ENCODE measurements at places on chromosomes 3 and 15. TPM values are rescaled to one million over a fixed set of nuclear protein-coding genes. Genes with fewer than 3 reads are reported as not detected.
A peak's percentile ranks its signal among the peaks of the same experiment; 100 is the strongest.

DNA sequence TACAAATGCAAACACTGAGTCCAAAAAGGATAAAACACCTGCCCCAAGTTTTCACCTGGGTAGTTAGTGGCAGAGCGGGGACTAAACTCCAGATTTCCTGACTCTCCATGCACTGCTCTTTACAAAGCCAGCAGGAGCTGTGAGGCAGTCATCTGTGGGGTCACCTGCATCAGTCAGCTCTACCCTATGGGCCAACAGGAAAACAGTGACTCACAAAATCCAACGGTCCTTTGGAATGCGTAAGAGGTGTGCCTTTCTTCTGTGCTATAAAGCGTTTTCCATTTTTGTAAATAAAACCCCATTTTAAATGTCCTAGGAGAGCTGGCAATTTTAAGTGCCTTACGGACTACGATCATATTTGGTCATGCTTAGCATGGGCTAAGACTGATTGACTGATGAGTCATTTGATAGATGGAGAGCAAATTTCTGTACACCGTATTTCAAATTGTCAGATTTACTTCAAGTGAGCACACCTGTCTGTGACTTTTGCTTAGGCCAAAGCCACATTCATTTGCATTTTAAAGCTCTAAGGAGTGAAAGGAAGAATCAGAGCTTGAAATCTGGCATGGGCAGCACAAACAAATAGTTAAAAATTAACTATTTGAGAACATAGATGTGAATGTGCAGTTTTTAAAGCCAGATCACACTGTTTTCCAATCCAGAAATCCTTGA lies 4.4 kb upstream of the COL8A1 start:
- DNase-seq: no peak

GRCh38 chr15:60548101-60548500 lies 69.2 kb upstream of the ICE2 start:
- peak; percentile 13 for DNase-seq

DNA sequence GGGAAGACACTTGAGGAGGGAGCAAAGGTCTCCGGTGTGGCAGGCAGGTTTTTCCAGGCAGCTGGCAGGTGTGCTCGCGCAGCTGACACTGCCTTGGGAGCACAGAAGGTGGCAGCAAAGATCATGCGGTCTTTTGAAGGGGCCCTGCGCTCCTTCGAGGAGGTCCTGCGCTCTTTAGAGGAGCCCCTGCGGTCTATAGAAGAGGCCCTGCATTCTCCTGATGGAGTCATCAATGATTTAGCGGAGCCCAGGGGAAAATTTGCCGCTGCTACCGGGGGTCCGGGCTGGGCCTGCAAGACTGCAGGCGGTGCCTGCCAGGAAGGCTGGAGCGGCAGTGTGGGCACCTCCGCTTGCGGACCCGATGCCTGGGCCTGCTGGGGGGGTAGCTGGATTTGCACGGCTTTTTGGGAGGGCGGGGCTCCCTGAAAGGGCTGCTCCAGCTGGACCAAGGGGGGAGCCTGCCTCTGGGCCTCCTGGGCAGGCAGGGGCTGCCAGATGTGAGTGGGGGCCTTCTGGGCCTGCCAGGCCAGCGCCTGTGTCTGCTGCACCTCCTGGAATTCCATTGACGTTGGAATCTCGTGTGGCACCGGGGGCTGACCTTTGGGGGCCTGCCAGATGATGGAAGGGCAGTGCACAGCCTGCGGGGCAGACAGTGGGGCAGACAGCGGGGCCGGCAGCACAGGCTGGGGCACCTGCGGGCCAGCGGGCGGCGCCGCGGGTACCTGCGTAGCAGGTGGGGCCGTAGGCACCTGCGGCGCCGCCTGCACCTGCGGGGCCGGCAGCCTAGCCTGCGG lies 2.1 kb downstream of the MAGEL2 start:
- no peak for DNase-seq

GRCh38 chr3:44969154-44969827 lies 6.7 kb downstream of the ZDHHC3 start:
- no peak for DNase-seq

DNA sequence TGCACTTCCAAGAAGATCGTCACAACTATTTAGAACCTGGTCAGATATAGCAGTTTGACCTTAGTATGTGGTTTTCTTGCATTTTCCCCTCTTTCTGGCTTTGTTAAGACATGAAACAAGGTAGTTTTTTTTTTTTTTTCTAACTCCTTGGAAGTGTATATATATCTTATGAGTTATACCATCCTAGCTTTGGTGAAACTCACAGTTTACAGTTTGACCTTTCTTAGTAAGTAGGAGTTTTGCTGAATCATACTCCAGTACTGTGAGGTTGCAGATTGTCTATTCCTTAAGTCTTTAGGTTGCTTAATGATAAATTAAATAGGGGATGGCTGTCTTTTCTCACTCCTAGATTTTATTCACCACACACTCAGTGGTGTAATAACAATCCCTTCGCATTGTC lies 325.0 kb downstream of the RBMS3 start:
- DNase-seq: no peak

- DNase-seq: no peak
Measured at GRCh38 chr3:72338942-72339669, 509.1 kb downstream of the SHQ1 start.

- DNase-seq: no peak
Measured at GRCh38 chr3:51445544-51446280, 54.1 kb downstream of the DCAF1 start.

DNA sequence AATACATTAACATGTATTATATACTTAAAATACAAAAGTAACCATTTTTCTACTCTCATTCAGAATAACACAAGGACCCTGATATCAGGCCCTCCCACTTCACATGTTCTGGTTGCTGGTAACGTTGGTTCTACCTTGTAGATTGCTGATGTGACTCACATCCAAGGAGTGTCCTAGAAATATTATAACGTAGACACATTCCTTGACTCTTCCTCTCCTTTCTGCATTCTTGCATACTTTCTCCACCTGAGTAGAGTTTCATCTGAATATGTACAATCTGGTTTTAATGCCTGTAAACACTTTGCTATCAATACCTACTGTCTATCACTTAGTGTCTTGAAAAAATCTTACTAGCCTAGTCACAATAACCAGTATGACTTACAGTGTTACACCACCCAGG lies 35.0 kb upstream of the NEDD4 start:
- no peak for DNase-seq

- no peak for DNase-seq
Measured at GRCh38 chr3:146390006-146390772, 79.2 kb downstream of the PLSCR2 start.

GRCh38 chr15:69395460-69395859 lies 18.7 kb upstream of the KIF23 start:
- DNase-seq: no peak

DNA sequence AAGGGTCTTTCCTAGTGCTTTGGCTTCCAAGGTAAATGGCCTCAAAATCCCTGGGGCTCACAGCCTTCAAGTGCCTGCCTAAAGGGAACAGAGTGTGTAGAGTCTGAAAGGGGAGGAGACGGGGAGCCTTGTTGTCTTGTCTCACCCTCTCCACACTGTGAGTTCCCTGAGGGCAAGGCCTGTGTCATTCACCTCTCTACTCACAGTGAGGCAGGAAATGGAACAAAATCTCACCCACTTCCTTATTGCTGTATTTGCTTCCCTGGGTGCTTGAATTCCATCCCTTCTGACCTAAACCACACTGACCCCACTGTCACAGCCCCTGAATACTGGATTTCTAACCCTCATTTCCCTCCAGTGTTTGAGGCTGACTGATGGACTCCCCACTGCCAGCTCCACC lies 197.5 kb downstream of the EPHB1 start:
- no peak for DNase-seq

DNA sequence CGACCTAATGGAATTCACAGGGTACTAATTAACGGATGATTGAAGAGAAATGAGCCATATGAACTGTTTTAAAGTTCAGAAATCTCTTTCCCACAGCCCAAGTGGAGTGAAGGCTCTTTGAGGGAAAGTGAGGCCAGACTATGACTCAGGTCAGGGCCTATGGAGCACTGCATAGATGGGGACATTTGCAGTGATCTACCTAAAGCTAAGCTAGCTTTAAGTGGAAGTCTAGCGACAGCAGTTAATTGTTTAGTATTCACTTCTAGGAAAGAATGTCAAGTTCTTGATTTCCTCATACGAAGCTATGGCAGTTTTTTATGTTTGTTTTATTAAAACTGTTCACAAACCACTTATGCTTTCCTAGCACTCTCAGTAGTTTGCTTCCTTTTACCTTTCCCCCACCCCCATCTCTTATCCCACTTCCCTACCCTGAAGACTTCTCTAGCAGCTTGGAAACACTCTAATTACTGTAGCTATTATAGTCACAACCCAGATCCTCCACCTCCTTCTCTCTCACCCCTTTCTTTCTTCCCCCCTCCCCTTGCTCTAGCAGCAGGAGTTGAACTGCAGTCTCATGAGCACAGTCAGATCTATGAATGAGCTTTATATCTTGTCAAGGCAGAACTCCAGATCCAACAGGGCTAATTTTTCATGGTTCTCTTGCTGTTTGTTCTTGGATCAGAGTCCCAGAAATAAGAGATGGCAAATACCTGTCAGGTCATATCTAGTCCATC lies 6.2 kb downstream of the ZNF609 start:
- DNase-seq: no peak

DNA sequence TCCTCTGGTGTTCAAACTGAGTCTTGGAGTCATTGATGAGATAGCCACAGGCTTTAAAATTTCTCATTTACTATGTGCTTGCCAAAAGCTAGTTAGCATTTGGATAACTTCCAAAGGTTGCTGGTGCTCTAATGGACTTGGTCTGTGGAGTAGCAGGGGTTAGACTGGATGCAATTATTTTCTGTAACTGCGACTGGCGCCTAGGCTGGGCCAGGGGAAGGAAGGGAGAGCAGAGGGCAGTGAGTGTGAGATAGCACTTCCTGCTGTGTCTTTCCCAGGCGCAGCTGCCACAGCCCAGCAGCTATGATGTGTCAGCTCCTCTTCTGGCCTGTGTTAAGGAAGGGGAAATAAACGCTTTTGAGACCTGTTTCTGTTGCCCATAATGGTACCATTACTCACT lies 98.6 kb downstream of the MYRIP start:
- DNase-seq: no peak

- no peak for DNase-seq
Measured at GRCh38 chr3:59469948-59470723, 420.3 kb upstream of the CFAP20DC start.

DNA sequence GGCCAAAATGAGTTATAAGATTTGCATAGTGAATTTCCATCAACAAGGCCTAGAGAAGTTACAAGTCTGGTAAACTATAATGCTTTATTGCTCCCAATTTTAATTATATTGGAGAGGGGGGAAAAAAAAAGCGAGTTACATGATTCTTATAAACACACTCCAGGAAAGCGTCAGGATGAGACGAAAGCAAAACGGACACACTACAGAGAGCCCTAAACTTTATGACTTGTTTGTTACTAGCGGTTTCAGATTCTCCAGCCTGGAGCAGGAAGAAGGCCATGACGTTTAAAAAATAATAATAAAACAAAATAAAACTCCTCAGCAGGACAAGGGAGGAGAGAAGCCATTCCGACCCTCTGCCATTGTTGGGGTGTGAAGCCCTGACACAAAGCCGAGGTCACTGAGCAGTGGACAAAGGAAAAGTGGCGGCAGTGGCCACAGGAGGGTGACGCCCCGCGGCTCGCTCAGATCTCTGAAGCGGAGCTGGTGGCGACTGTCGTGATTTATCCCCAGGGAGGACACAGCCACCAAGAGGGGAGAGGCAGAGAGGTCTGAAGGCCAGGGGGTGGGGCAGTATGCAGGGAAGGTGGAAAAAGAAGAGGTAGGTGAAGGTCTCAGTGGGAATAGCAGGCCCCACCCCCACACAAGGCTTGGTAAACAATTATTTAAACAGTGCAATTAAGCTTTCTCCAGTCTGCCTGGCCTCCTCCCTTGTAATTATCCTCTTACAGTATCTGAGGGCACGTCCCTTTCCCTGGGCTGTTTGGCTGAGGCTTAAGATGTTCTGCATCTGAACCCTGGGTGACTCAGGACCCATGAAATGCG lies 45.3 kb downstream of the ADAMTS9 start:
- peak; percentile 34 for DNase-seq

DNA sequence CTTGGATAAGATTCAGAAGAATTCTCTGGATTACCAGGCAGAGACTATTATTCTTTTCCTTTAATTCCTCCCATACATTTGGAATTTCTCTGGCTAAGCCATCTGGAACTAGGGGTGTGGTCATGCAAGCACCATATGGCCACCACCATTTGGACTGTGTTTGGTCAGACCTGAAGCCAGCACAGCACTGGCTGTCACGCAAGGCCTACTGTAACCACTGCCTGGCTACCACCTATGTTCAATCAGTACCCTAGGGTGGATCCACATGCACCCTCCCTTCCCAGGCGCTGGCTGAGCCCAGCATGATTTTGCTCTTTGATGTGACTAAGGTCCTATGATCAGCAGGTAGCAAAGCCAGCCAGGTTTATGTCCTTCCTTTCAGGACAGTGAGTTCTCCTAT lies 287.8 kb upstream of the GOLIM4 start:
- DNase-seq: no peak

GRCh38 chr15:63678393-63678792 lies 81.2 kb downstream of the FBXL22 start:
- DNase-seq: no peak

DNA sequence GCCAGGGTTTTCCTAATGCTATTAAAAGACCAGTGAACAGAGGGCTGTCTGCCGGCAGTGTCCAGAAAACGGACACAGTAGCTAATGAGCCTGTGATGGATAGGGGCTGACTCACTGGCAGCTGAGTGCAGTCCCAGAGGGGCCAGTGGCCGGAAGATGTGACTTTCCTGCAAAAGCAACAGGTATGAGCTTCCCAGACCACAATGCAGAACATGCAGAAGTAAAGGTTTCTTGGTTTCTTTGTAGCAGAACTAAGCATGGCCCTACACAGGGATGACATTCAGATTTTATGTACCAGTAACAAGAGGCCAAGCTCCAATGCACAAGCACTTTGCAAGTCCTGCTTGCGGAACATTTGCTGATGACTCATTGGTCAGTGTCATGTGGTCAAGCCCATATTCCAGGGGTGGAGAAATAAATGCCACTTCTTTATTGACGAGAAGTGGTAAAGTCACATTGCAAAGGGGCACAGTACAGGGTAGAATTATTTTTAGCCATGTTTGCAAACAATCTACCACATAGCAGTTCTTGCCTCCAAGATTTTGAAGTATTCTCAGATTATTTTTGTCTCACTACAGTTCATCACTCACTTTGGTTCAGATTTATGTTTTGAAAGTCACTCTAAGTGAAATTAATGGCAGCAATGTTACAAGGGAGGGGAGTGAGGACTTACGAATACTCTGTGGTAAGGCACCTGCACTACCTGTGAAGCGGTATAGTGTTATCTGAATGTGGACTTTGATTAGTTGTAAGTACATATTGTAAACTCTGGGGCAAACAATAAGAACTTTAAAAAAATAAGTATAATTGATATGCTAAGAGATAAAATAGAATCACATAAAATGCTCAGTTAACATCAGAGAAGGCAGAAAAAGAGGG lies 263.3 kb downstream of the ABHD5 start:
- DNase-seq: peak; percentile 10

GXYLT2 gene
- 13.2 TPM for polyA plus RNA-seq

TGM4 gene
- 0.11 TPM for polyA plus RNA-seq

QARS1 gene
- polyA plus RNA-seq: 300 TPM

HESX1 gene
- polyA plus RNA-seq: 4.3 TPM

HRH1 gene
- polyA plus RNA-seq: 2.3 TPM

SI gene
- not detected for polyA plus RNA-seq

KNG1 gene
- polyA plus RNA-seq: 144 TPM

LRRC3B gene
- polyA plus RNA-seq: 2.2 TPM

PLSCR5 gene
- not detected for polyA plus RNA-seq

TMEM108 gene
- 1.5 TPM for polyA plus RNA-seq

Measured in right renal cortex interstitium (tissue), 3 donors.